ENCODE measurements at places on chromosomes 1 and 21. TPM values are rescaled to one million over a fixed set of nuclear protein-coding genes. Genes with fewer than 3 reads are reported as not detected.

The ARHGEF16 gene
- 34.1 TPM for total RNA-seq

The KRTAP13-2 gene
- not detected for total RNA-seq

The GFI1 gene
- not detected for total RNA-seq

The TNFSF18 gene
- not detected for total RNA-seq

The YRDC gene
- 42.7 TPM for total RNA-seq

The AADACL4 gene
- not detected for total RNA-seq

The SLC2A5 gene
- under 0.01 TPM for total RNA-seq

The VANGL1 gene
- 24.1 TPM for total RNA-seq

The PGD gene
- total RNA-seq = 59.8 TPM

The GJA5 gene
- total RNA-seq = 0.24 TPM

The RABGAP1L gene
- 31.1 TPM for total RNA-seq

The FCRLA gene
- total RNA-seq = not detected

The FAM43B gene
- not detected for total RNA-seq

The AQP10 gene
- total RNA-seq = under 0.01 TPM

The VCAM1 gene
- 37.8 TPM for total RNA-seq

The TRPM2 gene
- total RNA-seq = under 0.01 TPM

The DEPDC1 gene
- 1.1 TPM for total RNA-seq

The GNG4 gene
- not detected for total RNA-seq

The RCSD1 gene
- total RNA-seq = under 0.01 TPM

The DFFB gene
- 4.1 TPM for total RNA-seq

The NTMT2 gene
- total RNA-seq = not detected

The AMY1C gene
- not detected for total RNA-seq

The AVPR1B gene
- not detected for total RNA-seq
